ENCODE measurements at places on chromosomes 5 and 9.
A peak's percentile ranks its signal among the peaks of the same experiment; 100 is the strongest.

GRCh38 chr5:6737043-6737941 is 24.1 kb downstream of the TENT4A start:
- no peak for DNase-seq

GRCh38 chr5:93428868-93429267 is 152.2 kb downstream of the NR2F1-AS1 start:
- no peak for DNase-seq

DNA sequence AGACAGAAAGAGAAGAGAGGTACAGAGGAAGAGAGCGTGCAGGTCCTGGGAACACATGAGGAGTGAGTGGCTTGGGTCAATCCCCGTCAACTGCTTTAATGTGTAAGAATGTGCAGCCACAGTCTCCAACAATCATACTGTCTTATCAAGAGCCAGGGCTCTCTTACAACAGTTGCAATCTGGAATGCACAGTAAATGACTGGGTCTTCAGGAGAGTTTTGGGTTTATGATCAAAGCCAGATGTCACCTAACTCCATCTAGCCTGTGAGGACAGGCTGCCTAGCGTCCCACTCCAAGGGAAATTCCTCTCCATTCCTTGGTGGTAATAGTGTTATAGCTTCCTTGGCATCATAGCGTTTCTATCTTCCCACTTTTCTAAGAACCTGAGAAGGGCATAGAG is 75.0 kb upstream of the TRIO start:
- DNase-seq, result no peak

GRCh38 chr5:143741421-143741820 is 70.5 kb upstream of the HMHB1 start:
- no peak for DNase-seq

DNA sequence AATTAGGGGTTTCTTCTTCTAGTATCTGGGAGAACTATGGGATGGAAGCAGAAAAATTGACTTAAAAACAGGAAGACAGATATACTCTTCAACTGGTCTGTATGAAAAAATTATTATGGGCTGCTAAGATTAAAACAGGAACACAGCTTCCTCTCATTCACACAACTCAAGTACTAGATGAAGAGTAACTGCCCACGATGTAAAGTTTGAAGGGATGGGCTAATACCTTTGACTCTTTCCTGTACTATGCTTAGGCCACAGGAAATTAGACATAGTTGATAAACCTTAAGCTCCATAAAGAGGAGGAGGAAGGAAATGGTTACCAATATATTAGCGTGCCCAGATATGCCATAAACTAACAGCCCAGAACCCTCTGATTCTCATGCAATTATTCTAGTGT is 88.6 kb downstream of the ANKRD31 start:
- no peak for DNase-seq

DNA sequence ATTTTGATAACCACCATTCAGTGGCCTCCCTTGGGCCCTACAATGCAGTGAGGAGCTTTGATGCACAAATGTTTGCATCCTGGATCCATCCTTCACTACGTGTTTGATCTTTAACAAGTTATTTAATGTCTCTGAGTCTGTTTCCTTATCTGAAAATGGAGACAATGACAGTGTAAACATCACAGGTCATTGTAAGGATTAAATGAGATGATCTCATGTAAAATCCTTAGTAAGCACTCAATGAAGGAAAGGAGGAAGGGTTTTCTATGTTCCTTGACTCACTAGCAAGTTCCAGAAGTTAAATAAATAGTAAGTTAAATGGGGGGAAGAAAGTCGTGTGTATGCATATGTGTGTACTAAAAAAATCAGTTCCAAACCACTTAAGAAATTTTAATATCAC is 9.8 kb upstream of the SLC36A3 start:
- no peak for DNase-seq

- no peak for DNase-seq
Observed at GRCh38 chr5:40399349-40399748, 280.4 kb upstream of the PTGER4 start.

- DNase-seq, result no peak
Observed at GRCh38 chr5:1325870-1326531, 18.9 kb downstream of the CLPTM1L start.

GRCh38 chr5:144815131-144815530 is 644.5 kb downstream of the KCTD16 start:
- no peak for DNase-seq

DNA sequence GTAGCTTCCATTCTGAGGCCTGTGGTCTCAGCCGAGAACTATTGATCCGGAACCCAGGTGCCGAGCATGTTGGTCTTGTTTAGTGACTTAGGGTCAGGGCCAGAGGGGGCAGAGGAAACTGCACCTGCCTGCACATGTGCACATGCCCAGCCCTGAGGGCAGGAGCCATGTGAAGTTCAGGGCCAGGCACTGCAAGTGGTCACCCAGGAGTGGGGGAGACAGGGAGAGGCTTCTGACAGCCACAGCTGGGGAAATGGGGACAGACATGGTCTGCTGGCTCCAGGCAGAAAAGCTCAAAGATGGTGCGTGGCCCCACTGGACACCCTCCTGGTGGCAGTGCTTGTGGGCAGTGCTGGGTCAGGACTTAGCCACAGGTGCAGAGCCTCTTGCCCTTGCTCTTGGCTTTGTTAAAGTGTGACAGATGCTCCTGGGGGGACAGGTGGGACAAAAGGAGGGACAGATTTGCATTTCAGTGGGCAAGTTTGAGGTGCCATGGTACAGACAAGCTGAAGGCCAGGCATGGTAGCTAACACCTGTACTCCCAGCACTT is 134.4 kb downstream of the CACNA1B start:
- no peak for DNase-seq

DNA sequence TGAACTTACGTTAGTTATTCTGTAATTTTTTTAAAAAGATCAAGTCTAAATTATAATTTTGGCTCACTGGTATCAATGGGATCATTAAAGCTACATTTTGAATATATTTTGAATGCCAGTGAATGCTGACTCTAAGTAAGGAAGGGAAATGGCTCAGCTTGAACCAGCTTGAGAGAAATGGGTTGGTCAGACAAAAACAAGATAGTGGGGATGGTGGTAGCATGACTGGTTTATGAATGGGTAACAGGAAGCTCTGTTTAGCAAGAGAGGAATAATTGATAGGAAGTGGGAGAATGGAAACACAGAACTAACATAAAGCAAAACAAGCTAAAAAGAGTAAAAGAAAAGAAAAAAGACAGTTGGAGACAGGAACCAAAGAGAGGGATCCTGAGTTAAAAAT is 220.2 kb downstream of the ADAMTS6 start:
- DNase-seq, result no peak

DNA sequence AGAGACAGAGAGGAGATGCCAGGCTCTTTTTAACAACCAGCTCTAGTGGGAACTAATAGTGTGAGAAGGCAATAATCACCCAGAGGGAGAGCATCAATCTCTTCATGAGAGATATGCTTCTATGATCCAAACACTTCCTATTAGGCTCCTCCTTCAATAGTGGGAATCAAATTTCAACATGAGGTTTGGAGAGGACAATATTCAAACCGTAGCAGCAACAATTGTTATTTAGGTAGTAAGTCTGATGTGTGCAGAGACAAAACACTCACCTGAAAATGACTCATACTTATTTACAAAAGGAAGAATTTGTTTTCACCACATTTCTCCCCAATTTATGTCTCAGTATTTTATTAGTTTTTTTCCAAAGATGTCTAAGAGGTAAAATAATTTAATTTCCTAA is 144.3 kb downstream of the ST8SIA4 start:
- DNase-seq, result no peak

DNA sequence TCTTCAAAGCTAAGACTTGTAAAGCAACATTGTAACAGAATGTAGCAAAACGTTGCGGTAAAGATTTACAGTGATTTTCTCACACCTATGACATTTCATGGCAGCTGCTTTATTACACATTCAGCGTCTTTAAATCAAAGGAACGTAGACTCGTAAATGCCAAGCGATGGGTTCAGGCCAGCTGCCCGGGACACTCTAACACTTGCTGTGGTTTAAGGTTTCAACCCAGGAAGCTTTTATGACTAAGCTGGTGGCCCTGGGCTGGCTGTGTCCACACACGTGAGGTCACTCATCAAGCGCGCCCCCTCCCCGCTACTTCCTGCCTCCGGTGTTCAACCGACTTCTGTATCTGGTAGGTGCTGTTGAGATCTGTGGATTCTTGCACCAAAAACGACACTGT is 2.5 kb downstream of the SLC6A18 start:
- DNase-seq, result no peak

- no peak for DNase-seq
Observed at GRCh38 chr9:133351908-133352634, 4.1 kb downstream of the RPL7A start.

DNA sequence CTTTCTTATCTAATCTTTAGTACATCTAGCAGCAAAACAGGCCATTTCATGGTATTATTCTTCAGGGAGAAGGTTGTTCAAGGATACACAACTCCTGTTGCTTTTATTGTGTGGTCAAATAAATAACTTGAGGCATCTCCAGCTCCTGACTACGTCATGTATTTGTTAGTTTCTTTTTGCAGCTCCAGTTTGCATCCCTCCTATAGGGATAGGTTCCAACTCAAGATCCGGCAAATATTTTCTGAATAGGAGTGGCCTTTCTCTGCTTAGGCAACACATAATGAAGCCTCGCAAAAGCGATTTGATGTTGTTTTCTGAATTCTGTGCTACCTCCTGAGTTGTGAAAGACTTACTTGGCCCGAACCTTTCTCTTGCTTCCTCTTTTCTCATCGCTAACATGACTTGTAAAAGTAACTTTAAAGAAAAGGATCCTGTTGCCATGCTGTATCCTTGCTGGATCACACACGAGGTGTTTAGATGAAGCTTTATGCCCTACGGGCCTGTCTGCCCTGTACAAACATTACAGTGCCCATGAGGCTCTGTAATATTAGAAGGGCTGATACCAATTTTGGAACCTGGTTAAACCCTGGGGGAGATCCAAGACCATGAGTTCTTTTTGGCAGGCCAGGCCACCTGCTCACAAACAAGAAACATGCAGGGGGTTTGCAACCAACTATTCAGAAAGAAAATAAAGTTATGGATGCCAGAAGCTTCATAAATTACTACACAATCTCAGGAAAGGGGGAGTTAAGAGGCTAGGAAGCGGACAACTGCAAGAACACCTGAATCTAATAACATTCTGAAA is 149.8 kb upstream of the FGF10 start:
- no peak for DNase-seq

DNA sequence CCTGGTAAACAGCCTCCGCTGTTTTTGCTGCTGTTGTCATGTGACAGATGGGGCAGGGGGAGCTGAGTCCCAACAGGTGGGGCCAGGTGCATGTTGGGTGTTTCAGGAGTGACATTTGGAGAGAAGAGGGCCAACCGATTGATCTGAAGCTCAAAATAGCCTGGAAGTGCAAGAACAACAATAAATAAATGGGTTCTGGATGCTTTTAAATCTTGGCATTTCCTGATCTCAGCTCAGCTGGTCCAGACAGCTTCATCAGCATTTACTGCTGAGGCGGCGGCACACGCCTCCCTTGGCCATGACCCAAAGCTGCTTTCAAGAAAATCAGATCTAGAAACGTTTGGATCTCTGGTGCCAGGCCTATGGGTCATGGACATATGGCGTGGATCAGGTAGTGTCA is 70.5 kb downstream of the PPARGC1B start:
- no peak for DNase-seq

- DNase-seq, result no peak
Observed at GRCh38 chr5:160020266-160020770, 11.4 kb downstream of the TTC1 start.

- DNase-seq, result no peak
Observed at GRCh38 chr9:86801246-86801645, 146.1 kb downstream of the GAS1 start.

GRCh38 chr5:158013939-158014338 is 155.0 kb upstream of the CLINT1 start:
- DNase-seq, result no peak

GRCh38 chr9:129626079-129626624 is at the start of gene NTMT1:
NTMT1 (plus strand) TSS chr9:129626163; CDS start chr9:129632704, 6,541 bp downstream.
- peak; percentile 40 for DNase-seq

GRCh38 chr9:123174887-123175518 is 93.4 kb downstream of the STRBP start:
- no peak for DNase-seq

DNA sequence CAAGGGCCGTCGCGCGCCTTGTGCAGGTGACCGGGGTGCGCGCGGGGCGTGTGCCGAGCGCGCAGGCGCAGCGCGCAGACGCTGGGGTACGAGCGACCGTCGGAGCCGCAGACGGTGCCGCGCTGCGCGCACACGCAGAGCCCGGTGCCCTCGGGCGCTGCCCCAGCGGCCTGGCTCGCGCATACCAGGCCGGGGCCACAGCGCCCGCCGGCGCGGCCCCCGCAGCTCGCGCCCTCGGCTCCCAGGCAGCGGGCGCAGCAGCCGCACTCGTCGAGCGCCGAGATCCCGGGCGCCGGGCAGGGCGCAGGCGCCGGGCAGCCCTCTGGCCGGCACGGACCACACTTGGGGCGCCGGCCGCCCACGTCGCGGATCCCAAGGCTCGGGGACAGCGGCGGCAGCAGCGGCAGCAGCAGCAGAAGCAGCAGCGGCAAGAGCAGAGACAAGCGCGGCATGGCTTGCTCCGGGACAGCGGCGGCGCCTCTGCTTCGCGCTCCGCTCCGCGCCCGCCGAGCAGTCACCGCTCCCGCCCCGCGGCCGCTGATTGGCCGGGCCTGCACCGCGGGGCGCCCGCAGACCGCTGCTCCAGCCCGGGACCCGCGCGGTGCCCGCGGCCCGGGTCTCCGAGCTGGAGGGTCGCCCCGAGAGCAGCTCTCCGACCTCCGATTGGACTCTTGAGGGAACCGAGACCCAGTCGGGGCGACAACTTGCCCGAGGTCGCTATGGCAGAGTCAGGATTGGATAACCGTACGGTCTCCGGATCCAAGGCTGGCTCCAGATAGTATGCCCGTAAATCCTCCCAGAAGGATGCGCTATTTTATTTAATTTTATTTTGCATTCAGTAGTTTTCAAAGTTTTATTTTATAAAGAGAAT is at the start of gene IGFBPL1:
IGFBPL1 (minus strand) TSS at position 482 of the 871 bp plus-strand sequence; CDS start at position 452, 30 bp downstream.
- DNase-seq, result peak; percentile 46

DNA sequence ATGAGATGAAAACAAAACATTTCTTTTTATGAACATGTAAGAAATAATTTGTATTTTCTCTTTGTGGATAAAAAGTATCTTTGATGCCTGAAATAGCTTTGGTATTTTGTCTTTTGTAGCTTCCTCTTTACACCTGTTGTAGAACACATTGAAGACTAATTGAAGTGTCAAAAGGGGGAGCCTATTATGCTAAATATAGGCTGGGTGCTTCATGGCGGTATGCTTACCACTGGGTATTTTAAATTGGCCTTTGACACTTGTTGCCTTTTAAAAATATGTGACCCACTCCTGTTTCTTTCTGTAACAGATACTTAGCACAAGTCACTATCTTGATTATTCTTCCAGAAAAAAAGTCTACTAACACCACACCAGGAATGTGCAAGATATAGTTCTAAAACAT is 226.4 kb downstream of the KIAA0825 start:
- DNase-seq, result no peak

DNA sequence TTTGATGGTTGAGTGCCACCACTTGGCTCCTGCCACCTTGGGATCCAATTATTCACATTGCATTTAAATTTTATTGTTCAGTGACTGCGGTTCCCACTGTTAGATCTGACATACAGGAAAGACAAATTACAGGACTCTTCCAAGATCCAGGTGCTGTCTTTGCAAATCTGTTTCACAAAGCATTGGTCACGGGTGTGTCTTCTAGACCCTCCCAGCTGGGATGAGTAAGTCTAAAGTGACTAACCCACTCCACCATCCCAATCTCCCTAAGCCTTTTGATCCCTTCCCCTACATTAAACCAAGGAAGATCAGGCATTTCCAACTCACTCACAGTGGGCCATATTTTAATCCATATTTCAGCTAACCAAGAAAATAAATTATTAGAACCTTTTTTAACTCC is 1016.3 kb upstream of the CTNND2 start:
- DNase-seq, result no peak

- DNase-seq, result no peak
Observed at GRCh38 chr5:160520609-160521391, 99.1 kb downstream of the PTTG1 start.

Data from NCI-H1694 (cell line).